Fibroblast of lung (primary cell): ENCODE measurements at places on chromosomes 12 and 14.
A peak's percentile ranks its signal among the peaks of the same experiment; 100 is the strongest.

GRCh38 chr14:101199028-101199770, 295.7 kb upstream of the RTL1 start:
- H3K27ac ChIP-seq = no peak overlapping the region
- H3K4me1 ChIP-seq = no peaks in the 10 kb centered on the region
- no peaks in the 10 kb centered on the region for H3K36me3 ChIP-seq
- no peak overlapping the region for H3K4me3 ChIP-seq

- no peak overlapping the region for H3K27ac ChIP-seq
- peaks cover 3% of the 10 kb centered on the region for H3K4me1 ChIP-seq
- no peaks in the 10 kb centered on the region for H3K36me3 ChIP-seq
- H3K4me3 ChIP-seq = no peak overlapping the region
- H3K27me3 ChIP-seq = no peaks in the 10 kb centered on the region
Observed at GRCh38 chr14:68558096-68558495, 234.8 kb downstream of the ZFP36L1 start.

GRCh38 chr12:112275207-112275606, 107.0 kb downstream of the HECTD4 start:
- peaks cover 2% of the 10 kb centered on the region for H3K36me3 ChIP-seq
- H3K27me3 ChIP-seq = no peaks in the 10 kb centered on the region
- H3K27ac ChIP-seq = no peak overlapping the region
- no peak for DNase-seq

DNA sequence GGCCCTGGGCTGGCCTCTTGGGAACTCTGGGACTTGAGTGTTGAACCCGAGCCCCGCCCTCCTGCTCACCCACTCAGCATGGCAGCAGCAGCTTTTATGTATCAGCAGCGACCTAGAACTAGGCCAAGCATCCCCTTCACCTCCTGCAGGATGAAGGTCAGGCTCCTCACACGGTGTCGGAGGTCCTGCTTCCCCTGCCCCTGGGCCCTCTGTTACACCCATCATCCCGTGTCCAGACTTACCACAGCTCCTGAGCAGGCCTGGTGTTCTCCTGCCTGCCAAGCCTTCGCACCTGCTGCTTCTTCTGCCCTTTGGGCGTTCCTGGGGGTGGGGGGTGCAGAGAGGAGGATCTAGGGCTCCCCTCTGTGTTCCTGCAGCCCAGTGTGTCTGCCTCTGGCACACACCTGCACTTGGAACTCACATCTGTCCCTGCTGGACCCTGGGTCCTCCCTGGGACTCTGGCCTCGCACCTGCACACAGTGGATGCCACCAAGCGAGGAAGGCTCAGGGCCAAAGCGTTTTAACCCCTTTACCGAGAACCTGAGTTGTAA, 80.3 kb downstream of the PAPOLA start:
- H3K27ac ChIP-seq = no peak overlapping the region
- H3K4me1 ChIP-seq = no peaks in the 10 kb centered on the region
- DNase-seq = no peak
- H3K27me3 ChIP-seq = peaks cover 6% of the 10 kb centered on the region
- no peaks in the 10 kb centered on the region for H3K36me3 ChIP-seq

DNA sequence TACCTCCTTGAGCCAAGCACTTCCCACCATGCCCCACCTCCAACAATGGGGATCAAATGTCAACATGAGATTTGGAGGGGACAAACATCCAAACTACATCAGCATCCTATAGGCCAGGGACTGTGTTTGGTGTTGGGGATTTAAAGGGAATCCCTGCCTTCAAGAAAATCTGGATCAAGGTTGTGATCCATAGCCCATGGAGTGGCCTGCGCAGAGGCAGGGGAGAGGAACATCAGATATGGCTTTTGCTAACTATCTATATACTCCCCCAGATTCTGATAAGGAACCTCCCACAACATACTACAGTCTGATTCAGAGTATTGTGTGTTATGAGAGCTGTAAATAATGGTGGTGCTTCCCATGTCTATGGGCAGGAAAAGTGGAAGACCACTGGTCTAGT, 5.1 kb downstream of the KIF5A start:
- H3K36me3 ChIP-seq = no peaks in the 10 kb centered on the region
- DNase-seq = no peak
- peaks cover 10% of the 10 kb centered on the region for H3K27me3 ChIP-seq
- no peak overlapping the region for H3K4me3 ChIP-seq
- no peak overlapping the region for H3K27ac ChIP-seq
- peaks cover 3% of the 10 kb centered on the region for H3K4me1 ChIP-seq

DNA sequence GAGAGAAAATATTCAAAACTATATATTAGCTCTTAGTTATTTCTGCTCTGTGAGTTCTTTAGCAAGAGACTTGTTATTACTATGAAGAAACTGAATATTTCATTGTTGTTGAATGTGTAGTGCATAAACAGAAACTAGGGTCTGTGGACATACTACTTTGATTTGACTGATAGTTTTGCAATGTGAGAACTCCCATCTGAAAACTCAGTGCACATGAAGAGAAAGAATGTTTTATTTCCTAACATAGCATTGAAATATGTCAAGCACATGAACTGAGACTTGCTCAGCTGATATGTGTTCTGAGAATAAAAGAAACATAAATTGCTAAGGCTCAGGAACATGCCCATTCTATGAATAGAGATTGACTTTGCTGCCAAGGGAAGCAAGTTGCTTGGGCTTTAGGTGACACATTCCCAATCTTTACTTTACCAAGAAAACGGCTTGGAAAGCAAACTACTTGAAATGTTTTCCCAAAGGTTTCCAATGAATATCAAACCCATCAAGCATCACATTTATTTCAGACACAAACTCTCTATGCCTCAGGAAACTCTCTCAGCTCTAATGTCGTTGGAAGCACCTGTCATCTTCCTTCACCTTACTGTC, 290.4 kb downstream of the SLC16A7 start:
- no peaks in the 10 kb centered on the region for H3K36me3 ChIP-seq
- H3K4me1 ChIP-seq = no peaks in the 10 kb centered on the region
- H3K27me3 ChIP-seq = no peaks in the 10 kb centered on the region

DNA sequence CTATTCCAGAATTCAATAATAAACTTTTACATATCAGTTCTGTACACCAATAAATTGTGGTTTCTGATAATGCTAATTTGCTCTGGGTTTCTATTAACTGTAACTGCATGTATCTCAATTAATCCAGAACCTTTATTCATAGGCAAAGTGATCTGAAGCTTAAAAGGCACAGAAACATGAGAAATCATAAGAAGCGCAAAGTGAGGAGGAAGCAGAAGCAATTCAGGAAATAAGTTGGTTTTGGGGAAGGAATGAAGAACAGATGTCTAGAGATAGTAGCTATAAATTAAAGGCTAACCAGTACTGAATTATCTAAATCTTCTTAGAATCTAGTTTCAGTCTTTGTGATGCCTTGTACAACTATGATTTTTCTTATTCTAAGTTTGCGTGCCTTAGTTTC, 24.6 kb downstream of the KERA start:
- H3K4me1 ChIP-seq = no peaks in the 10 kb centered on the region
- no peak overlapping the region for H3K4me3 ChIP-seq
- H3K36me3 ChIP-seq = no peaks in the 10 kb centered on the region
- H3K27ac ChIP-seq = no peak overlapping the region

DNA sequence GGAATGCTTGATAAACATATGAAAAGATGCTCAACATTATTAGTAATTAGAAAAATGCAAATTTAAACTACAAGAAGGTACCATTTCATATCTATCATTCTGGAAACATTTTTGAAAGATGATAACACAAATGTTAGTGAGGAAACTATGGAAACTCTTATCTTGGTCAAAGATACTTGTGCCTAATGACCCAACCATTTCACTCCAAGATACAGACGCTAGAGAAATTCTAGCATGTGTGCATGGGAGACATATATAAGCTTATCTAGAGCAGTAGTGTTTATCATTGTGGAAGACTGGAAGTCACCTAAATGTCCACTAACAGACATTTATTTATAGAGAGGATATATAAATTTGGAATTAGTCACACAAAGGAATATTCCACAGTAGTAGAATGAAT, 143.1 kb upstream of the HMGA2 start:
- no peaks in the 10 kb centered on the region for H3K4me1 ChIP-seq
- H3K27ac ChIP-seq = no peak overlapping the region
- H3K27me3 ChIP-seq = no peaks in the 10 kb centered on the region
- no peaks in the 10 kb centered on the region for H3K36me3 ChIP-seq
- no peak for DNase-seq

- DNase-seq = peak; percentile 51
- H3K27me3 ChIP-seq = no peaks in the 10 kb centered on the region
- peak overlapping the region; percentile 84 for H3K4me3 ChIP-seq
- peaks cover 11% of the 10 kb centered on the region for H3K36me3 ChIP-seq
Observed at GRCh38 chr12:124915239-124916236, 1.1 kb upstream of the UBC start.

GRCh38 chr12:27396216-27396815, 50.2 kb upstream of the SMCO2 start:
- no peaks in the 10 kb centered on the region for H3K36me3 ChIP-seq
- H3K4me1 ChIP-seq = no peaks in the 10 kb centered on the region
- H3K4me3 ChIP-seq = no peak overlapping the region
- no peaks in the 10 kb centered on the region for H3K27me3 ChIP-seq
- no peak overlapping the region for H3K27ac ChIP-seq

DNA sequence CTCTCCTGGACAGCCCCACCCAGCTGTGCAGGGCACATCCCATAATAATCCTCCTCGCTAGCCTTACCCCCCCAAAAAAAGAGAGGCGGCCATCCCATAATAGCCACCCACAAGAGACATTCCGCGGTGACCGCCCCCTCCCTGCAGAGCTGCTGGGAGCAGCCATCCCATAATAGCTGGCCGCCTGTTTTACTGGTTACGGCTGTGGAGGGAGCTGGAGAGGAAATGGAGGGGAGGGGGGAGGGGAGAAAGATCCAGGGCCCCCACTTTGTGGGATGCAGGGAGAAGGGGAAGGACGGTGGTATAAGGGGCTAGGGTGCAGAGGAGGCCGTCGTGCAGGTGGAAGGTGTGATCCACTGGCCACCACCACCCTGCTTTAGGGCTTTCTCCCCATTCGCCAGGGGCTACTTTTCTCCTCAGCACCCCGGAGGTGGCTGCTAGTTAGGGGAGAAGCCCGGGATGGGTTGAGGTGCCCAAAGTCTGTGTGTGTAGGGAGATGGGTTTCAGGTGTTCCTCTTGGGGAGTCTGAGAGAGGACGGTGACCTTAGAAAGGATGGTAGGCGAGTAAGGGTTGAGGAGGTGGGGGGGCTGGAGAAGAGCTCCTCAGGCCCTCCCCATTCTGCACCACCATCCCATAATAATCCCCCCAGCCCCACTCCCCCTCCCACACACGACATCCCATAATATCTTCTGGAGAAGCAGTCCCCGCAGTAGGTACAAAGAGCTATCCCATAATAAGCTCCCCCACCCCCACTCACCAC, 6.0 kb upstream of the CHD4 start:
- H3K4me3 ChIP-seq = no peak overlapping the region
- H3K27me3 ChIP-seq = no peaks in the 10 kb centered on the region
- no peaks in the 10 kb centered on the region for H3K36me3 ChIP-seq
- H3K27ac ChIP-seq = peak overlapping the region; percentile 68
- H3K4me1 ChIP-seq = peaks cover 12% of the 10 kb centered on the region
- peak; percentile 88 for DNase-seq

DNA sequence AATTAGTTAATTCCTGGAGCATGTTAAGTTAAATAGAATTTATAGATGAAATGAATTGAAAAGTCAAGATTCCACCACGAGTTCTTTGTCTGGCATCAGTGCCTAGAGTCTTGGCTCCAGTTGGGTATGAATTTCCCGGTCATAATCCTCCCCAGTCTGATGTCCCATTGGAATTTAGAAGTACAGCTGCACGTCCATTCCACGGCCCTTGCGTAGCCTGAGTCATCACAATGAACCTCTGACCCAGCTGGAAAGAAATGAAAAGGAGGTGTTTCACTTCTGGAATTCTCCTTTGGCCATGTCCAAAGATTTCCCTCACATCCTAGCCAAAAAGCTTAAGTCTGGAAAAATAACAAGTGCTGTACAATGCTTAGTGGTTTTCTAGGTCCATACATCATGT, 122.7 kb downstream of the KICS2 start:
- DNase-seq = peak; percentile 99
- H3K36me3 ChIP-seq = no peaks in the 10 kb centered on the region
- H3K4me1 ChIP-seq = peaks cover 17% of the 10 kb centered on the region
- no peaks in the 10 kb centered on the region for H3K27me3 ChIP-seq

- no peaks in the 10 kb centered on the region for H3K27me3 ChIP-seq
- H3K27ac ChIP-seq = no peak overlapping the region
- no peaks in the 10 kb centered on the region for H3K36me3 ChIP-seq
- no peak overlapping the region for H3K4me3 ChIP-seq
- DNase-seq = no peak
Observed at GRCh38 chr12:39626033-39626814, 6.6 kb upstream of the ABCD2 start.

DNA sequence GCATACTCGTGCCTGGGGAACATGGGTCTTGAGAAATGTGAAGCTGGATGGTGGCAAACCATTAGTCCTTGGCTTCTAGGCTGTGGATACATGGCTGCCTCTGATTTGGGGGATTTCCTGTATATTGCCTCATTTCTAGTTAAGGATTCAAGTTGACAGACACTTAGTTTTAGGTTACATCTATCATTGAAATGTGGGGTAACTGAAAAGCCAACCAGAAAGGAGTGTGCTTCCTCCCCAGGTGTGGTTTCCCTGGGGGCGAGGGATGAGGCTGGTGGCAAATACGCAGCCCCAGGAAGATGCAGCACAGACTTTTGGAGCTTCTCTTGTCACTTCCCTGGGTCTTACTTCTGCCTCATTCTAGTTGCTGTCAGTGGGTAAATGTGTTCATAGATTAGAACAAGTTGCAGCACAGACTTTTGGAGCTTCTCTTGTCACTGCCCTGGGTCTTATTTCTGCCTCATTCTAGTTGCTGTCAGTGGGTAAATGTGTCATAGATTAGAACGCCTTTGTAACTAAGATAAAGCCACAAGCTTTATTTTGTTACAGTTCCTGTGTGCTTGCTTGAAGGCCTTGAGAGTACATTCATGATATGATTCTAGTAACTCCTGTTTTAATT, 85.1 kb downstream of the BORCS5 start:
- peak; percentile 70 for DNase-seq
- peaks cover 8% of the 10 kb centered on the region for H3K4me1 ChIP-seq
- no peak overlapping the region for H3K4me3 ChIP-seq
- no peaks in the 10 kb centered on the region for H3K36me3 ChIP-seq
- H3K27ac ChIP-seq = no peak overlapping the region

DNA sequence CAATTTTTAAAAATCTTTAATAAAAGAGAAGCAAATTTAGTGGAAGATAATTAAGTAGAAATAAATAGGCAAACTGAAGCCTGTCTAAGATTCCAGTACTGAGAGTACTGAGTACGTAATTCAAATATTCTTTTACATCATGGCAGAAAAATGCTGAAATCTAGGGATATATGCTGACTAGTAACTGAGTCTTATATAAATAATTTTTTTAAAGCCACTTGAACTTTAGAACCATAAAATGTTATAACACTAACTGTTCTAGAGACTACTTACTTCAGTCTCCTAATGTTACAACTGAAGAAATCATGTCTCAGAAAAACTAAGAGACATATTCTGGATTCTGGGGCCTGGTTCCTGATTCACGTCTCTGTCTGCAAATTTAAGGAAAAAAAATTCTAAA, 230.6 kb upstream of the PLEKHG7 start:
- H3K4me1 ChIP-seq = no peaks in the 10 kb centered on the region
- no peaks in the 10 kb centered on the region for H3K27me3 ChIP-seq
- no peaks in the 10 kb centered on the region for H3K36me3 ChIP-seq
- H3K27ac ChIP-seq = no peak overlapping the region
- peak; percentile 76 for DNase-seq
- no peak overlapping the region for H3K4me3 ChIP-seq
